ENCODE measurements at places on chromosomes 13 and 19. TPM values are rescaled to one million over a fixed set of nuclear protein-coding genes. Genes with fewer than 3 reads are reported as not detected.
A peak's percentile ranks its signal among the peaks of the same experiment; 100 is the strongest.

DNA sequence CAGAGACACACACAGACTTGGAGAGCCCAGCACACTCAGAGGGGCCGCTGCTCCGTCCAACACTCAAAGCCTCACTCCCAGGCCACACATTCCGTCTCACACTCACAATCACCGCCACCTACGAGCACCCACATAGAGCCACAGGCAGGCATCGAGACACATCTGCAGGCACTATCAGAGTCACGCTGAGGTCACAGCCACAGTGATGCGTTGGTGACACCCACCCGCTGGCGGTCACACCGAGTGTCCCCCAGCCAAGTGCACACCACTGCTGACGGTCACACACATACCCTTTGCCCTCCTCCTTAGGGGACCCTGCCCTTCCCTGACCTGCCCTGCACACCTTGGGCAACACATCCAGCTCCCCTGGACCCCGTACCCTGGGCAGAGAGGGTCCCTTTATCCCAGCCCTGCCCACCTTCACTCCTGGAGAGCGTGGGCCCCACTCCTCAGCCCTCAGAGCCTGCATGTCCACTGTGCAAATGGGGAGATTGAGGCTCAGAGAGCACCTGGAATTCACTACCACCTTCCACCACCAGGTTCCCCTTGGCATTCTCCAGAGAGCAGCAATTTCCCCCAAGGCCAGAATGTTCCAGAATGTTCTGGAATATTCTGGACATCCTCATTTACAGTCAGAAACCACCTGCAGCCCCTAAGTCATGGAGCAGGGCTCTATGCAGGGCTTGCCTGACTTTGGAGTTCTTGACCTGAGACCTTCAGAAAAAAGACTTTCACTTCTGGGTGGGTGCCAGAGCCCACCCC is 5.4 kb downstream of the FUT5 start:
- DNase-seq: no peak

- DNase-seq: no peak
These were observed 28.2 kb downstream of the ATP8B3 start for GRCh38 chr19:1783874-1784273.

GRCh38 chr19:38245826-38246498 is 10.2 kb downstream of the PPP1R14A start:
- DNase-seq: no peak

DNA sequence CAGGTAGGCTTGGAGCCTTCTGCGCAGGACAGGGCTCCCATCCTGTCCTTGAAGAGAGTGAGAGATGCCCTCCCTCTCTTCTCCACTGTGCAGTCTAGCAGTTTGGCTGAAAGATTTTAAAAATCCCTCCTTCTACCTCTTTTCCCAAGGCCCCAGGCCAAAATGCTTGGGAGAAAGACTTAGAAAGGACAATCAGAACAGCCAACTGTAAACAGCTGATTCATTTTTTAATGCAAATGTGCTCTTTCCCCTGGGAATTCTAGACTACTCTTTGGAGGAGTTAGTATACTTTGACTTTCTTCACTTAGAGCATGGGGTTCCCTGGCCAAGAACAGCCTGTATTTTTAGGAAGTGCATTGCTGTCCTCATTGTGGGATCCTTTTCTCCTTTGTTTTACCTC is 398.9 kb downstream of the GPC6 start:
- DNase-seq: no peak

DNA sequence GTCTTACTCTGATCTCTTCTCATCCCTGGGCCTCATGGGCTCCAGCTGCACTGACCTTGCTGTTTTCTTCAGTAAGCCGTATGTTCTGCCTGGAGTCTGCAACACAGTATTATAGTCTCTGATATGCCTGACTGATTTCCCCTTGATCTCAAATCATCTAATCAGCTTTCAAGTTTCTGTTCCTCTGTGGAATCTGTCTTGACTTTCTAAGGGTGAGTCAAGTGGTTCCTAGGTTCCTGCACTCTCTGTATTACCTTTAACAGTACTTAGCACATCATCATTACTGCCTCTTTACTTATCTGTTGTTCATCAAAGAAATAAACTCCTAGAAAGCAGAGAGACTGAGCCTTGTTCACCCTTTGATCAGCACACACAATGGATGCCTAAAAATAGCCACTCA is 350.7 kb downstream of the LMO7 start:
- no peak for DNase-seq

GRCh38 chr19:4929186-4929585 is 19.9 kb downstream of the UHRF1 start:
- no peak for DNase-seq

DNA sequence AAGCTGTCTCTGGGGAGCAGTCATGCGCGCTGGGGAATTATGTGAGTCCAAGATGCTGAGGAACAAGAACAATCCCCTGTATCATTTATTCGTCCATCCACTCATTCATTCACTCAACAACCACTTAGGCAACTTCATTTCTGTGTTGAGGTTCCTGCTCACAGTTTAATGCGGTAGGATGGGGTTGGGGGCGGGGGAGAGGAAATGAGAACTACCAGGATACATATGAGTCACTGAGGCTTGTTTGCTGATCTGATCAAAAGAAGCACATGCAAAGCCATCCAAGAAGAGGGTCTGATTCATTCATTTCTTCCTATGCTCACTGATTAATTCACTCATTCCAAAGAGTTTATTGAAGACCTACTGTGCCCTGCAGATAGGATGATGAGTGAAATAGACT is 20.9 kb downstream of the ZNF536 start:
- DNase-seq: no peak

DNA sequence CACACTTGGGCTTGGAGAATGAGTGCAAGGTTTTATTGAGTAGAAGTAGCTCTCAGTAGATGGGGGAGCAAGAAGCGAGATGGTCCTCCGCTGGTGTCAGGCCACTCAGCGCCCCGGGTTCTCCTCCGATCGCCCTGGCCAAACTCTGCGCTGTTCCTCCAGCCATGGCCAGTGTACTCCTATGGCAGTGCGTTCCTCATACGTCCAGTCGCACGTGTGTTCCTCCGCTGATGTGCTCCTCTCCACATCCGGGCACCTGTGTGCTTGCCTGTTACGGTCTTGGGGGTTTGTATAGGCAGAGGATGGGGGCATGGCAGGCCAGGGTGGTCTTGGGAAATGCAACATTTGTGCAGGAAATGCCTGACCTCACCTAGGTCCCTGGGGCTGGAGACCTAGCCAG is 1899.4 kb downstream of the PCDH9 start:
- peak; percentile 54 for DNase-seq

GRCh38 chr19:383922-384798 is 24.8 kb downstream of the C2CD4C start:
- peak; percentile 65 for DNase-seq

- DNase-seq: no peak
These were observed 194.0 kb downstream of the FGF14 start for GRCh38 chr13:102207680-102208342.

DNA sequence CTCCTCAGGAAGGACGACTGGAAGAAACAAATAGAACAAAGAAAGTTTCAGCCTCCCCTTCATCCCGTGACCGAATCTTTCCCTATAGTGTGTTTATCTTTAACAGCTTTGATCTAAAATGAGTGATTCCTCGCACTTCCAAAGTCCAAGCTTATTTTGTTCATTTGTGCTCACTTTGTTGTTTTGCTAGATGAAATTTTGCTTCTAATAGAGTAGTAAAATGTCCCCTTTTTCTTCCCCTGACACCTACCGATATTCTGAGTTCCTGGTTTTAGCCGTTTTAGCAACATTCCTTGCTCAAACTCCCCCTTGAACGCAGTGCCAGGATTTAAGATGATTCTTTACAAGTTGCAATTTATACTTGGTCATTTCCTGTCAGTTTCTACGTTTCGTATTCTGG is 204.2 kb downstream of the FGF9 start:
- DNase-seq: no peak

DNA sequence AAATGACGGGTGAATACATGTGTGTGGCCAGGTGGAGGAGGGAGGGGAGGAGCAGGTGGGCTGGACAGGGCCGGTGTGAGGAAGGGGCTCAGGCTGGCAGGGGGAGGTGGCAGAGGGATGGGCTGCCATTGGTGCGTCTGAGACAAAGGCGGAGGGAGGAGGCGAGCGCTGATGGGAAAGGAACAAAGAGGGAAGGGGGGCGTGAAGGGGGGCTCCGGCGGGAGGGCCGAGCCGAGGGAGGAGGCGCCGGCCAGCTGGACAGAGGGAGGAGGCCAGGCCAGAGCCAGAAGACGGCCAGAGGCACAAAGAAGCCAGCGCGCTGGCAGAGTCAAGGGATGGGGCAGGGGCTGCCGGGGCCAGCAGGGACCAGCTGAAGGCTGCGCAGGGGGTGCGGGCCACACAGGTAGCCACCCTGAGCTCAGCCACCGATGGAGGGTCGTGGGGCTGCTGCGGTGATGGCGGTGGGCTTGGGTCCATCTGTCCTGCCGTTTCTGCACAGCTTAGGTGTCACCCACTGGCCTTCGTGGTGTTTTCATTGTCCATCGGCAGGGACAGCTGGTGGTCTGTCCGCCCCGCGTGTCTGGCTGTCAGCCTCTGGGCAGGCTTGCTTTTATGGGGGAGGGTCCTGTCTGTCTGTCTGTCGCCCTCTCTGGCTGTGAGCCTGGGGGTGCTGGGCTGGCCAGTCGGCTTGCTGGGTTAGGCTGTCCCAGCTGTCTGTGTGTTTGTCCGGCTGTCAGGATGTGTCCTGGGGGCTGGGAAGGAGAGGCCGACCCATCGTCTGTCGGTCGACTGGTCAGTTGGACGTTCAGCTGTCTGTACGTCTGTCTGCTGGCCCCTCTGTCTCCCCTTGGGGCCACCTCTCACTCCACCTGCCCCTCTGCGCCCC is 2.2 kb downstream of the APC2 start:
- no peak for DNase-seq

- no peak for DNase-seq
These were observed 3.8 kb upstream of the FGF14 start for GRCh38 chr13:102405499-102406100.

- no peak for DNase-seq
These were observed 490.8 kb downstream of the FOXO1 start for GRCh38 chr13:40175639-40176038.

DNA sequence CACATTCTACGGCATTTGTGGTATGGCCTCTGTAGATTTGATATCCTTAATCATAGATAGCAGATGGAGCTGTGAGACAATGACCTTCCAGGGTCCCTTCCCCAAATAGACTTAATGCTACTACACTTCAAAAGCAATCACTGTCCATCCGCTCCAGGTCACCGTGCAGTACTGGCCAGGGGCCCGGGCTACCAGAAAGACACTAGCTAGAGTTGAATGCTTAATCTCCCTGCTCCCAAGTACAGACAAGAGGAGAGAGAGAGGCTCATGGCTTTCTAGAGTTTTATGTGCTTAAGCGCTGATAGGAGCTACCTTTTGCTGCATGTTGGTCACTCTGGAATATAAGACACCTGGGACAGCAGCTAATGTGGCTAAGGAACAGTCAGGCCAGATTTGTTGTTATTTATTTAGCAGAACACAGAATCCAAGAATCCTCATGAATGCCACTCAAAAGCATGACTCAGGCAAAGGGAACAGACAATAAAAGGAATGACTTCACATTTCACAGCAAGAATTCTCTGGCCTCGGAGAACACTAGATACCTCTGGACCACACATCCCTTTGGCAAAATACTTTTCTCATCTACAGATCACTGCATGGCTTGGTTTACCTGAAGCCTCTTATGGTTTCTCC is 165.0 kb downstream of the LACC1 start:
- DNase-seq: no peak

GRCh38 chr19:33376423-33376822 is 2.9 kb downstream of the CEBPG start:
- peak; percentile 87 for DNase-seq

DNA sequence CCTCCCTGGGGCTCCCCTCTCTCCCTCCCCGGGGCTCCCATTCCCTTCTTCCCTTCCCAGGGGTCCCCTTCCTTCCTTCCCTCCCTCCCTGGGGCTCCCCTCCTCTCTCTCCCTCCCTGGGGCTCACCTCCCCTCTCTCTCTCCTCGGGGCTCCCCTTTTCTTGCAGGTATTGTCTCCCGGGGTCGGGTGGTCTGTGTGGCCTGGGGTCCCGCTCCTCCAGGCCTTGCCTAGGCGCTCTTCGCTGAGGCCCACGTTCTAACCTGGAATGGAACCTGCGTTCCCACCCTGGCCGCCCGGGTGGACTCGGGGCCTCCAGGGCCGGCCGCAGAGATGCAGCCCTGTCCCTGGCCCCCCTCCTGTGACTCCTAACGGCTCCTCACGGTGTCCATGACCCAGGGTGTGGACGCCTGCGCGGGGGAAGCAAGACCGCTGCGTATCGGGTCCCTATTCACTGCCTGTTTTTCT is 940 bp upstream of the DCUN1D2 start:
- DNase-seq: no peak

GRCh38 chr19:41367848-41368301 is 3.9 kb upstream of the B9D2 start:
- DNase-seq: no peak

GRCh38 chr13:40446365-40446764 is 220.1 kb downstream of the FOXO1 start:
- DNase-seq: no peak

DNA sequence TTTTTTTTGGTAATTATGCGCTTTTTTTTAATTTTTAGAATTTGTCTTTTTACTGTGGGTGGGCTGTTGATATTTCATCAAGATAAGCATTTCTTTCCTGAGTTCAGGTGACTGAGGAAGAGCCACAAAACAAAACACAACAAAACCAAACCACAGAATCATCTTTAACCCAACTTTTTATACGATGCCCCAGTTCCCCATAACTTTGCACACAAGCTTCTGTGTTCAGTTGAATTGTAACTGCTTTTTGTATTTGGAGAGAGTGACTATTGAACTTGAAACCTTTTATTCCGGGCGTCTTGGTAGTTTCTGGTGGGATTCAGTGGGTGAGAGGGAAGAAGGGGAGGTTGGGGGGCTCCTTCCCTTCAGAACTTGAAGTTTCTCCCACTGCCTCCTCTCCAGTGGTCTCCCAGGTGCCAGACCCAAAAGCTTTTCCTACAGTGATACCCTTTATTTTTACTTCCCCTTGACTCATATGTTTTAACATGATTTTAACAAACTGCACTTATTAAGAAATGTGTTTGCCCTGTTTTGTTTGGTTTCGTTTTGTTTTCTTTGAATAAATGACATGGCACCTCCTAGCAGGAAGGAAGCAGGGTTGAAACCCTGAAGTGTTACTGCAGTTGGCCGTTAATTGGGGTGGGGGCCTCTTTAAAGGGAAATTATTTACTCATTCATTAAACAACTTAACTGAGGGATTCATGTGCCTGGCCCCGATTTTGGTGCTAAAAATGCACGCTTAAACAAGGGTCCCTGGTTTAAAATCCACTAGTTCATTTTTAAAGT is 2.7 kb upstream of the CCDC97 start:
- DNase-seq: no peak

- DNase-seq: peak; percentile 81
These were observed 469 bp downstream of the COX6B2 start for GRCh38 chr19:55353803-55354697.

DNA sequence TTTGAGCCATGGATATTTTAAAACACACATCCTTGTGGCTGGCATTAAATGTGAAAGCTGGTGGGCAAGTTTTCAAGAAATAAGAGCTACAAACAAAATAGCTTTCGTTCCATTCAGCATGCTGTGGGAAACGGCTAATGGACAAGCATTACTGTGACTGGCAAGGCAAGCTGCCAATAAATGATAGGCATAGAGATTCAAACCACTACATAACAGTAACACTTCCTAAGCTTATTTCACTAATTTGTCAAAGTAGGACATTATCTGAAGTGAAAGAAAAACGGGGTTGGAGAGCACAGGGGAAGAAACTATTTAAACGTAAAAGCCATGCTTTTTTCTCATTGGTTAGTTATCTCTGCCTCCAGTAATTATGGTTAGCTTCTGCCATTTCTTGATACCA is 26.0 kb downstream of the OBI1 start:
- no peak for DNase-seq

Gene EDDM13
- not detected for total RNA-seq

Gene SMIM24
- total RNA-seq: not detected

Gene LILRB4
- total RNA-seq: 5.7 TPM

Gene VMAC
- 14.4 TPM for total RNA-seq

All from sigmoid colon (tissue), 7 donors.